HFF-Myc (cell line): ENCODE measurements at places on chromosomes 5 and 9.
A peak's percentile ranks its signal among the peaks of the same experiment; 100 is the strongest.

DNA sequence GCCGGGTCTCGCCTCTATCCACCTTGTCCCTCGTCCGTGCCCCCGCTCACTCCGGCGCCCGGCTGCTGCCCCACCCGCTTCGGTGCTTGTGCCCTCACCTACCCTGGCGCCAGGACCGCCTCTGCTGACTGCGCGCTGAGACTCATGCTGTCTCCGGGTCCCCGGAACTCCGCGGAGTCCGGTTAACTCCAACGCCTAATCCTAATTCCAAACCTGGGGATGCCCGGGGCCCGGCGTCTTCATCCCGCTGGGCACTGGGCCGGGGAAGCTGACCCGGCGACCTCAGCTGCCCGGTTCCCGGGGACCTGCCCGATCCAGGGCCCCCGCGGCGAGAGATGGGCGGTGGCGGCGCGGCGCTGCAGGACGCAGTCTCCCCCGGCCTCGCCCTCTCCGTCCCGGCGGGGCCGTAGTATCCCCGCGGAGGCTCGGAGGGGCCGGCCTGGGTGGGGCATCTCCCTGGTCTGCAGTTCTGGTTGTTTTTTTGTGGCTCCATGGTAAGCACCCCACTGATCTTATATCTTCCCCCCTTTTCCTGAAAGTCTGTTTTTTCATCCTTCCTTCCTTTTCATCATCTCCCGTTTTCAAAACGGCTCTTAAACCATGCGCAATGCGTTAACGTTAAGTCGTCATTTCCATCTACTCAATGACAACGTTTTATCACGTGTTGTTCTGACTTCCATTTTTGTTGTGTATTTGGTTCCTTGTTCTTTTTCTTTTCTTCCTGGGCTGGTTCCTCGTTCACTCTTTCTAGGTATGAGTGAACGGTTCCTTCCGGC is 41.1 kb upstream of the PLEKHG4B start:
- DNase-seq = no peak

- DNase-seq = no peak
These were observed 34.2 kb downstream of the C9orf50 start for GRCh38 chr9:129586685-129587084.

- DNase-seq = no peak
These were observed 101.5 kb upstream of the ZNF608 start for GRCh38 chr5:124847907-124848306.

DNA sequence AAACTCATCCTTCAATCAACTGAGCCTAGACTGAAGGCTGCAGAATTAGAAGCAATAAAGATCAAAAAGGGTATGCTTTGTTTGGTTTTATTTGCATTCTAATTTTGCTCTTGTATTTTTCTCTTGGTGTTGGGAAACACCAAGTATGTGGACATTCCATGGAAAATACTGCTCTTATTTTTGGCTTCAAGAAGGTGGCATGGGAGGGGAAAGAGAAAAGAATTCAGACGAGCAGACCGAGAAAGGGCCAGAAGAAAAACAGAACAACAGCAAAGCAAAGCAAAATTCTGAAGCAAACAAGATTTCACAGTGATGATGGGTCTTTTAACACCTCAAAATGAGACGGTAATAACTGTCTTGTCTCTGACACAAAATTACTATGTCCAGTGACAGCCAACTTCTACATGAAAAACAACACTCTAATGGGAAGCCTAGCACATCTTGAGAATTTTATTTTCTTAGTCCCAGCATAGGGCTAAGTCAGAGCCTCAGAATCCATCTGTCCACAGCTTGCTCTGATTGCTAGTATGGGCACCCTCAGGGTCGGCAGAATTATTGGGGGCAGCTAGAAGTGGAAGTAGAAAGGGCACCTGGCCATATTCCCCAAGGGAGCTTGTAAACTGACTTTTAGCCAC is 26.8 kb downstream of the FREM1 start:
- no peak for DNase-seq

- no peak for DNase-seq
These were observed 97.9 kb upstream of the MAP3K1 start for GRCh38 chr5:56717253-56717987.

GRCh38 chr9:13974891-13975290 is 339.1 kb downstream of the NFIB start:
- no peak for DNase-seq

DNA sequence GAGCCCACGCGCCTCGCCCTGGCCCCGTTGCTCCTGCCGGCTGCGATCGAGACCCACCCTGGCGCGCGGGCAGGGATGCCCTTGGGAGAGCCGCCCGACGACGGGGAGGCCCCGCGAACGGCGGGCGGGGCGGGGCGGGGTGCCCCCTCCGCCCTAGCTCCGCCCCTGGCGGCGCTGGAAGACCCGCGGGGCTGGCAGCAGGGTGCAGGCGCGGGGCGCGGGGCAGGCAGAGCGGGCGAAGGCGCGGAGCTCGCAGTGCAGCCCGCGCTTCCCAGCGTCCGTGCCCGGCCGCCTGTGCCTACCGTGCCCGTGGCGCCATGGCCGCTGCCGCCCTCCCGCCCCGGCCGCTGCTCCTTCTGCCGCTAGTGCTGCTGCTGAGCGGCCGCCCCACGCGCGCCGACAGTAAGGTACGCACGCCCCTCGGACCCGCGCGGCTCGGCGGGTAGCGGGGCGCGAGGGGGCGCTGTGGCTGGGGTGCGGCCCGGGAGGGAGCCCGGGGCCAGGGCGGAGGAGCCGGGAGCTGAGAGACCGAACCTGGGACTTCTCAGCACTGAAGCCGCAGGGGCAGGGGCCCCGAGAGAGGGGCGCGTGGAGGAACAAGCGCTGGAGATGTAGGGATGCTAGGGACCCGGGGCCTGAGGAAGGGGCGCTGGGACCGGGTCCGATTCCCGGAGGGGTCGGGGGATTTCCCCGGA is at the start of gene OLFML2A:
OLFML2A (plus strand) TSS at position 180 of the 695 bp plus-strand sequence; CDS start at position 318, 138 bp downstream.
- no peak for DNase-seq

- DNase-seq = no peak
These were observed 448.4 kb upstream of the TLE4 start for GRCh38 chr9:79123415-79123814.

DNA sequence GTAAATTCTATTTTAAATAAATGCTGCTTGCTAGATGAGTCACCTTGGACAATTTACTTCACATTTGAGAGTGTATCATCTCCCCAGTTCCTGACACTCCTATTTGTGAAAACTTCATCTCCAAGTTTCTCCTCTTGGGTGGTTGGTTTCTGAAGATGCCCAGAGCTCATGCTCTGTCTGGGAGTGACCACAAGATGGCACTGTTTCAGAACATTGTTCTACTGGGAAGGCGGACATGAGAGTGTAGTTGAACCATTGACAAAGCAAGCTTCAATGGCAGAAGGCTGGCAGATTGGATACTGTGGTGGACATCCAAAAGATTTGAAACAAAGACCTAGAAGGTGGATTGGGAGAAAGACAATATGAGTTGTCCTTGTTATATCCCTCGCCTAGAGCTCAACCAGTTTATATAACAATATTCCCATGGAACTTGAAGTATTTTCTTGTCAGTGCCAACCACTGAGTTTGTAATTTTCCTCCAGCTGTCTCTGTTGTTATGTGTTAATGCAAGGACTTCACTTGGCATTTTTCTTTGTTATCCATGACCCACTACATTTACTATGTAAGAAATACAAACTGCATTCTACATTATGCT is 234.3 kb upstream of the ANKH start:
- DNase-seq = peak; percentile 66

DNA sequence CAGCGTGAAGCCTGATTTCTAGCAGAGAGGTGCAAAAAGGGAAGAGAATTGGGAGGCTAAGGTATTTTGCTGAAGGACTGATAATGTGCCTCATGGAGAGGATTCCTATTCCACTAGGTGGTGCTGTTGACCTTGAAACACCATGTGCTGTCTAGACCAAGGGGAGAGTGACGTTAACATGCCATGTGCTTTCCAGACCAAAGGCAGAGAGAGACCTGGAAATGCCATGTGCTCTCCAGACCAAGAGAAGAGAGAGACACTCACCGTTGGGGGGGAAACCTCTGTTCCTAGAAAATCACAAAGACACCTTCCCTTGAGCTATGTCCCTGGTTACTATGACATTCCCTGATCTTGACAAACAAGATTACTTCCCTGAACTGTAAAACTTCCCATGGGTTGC is 286.0 kb upstream of the TUSC1 start:
- peak; percentile 83 for DNase-seq

GRCh38 chr9:4538621-4539020 is 48.4 kb downstream of the SLC1A1 start:
- DNase-seq = no peak

DNA sequence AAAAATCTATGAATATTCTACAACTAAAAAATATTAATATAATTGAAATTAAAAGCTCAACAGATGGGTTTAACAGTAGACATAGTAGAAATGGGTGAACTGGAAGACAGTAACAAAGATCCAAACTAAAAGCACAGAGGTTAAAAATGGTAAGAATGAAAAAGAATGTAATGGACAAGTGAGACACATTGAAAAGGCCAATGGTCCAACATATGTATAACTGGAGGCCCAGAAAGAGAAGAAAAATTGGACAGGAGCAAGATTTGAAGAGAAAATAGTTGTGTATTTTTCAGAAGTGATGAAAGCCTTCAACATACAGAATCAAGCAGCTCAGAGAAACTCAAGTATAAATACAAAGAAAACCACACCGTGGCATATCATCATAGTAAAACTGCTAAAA is 58.6 kb downstream of the PCDHGC5 start:
- no peak for DNase-seq

- no peak for DNase-seq
These were observed 4.0 kb downstream of the FCHSD1 start for GRCh38 chr5:141647242-141647641.

GRCh38 chr9:23751633-23752032 is 74.4 kb downstream of the ELAVL2 start:
- DNase-seq = no peak

- DNase-seq = no peak
These were observed 4.4 kb downstream of the SLC25A25 start for GRCh38 chr9:128072144-128073021.
